ENCODE measurements at places on chromosomes 7 and 10.

DNA sequence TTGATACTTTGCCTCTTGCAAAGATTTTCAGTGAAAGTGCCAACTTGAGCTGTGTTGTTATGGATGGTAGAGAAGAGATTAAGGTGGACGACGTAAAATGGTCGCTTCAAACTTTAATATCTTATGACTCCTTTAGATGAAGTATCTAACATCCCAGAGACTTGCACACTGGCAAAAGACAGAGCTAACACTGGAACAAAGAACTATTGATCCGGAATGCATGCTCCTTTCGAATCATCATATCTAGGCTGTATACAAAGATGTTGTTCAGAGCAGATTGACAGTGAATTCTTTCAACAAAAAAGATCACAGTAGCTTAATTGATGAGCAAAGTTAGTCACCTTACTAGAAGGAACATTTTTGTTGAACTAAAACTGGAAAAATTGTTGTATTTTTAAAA, 592.7 kb downstream of the NXPH1 start:
- no peak for DNase-seq

DNA sequence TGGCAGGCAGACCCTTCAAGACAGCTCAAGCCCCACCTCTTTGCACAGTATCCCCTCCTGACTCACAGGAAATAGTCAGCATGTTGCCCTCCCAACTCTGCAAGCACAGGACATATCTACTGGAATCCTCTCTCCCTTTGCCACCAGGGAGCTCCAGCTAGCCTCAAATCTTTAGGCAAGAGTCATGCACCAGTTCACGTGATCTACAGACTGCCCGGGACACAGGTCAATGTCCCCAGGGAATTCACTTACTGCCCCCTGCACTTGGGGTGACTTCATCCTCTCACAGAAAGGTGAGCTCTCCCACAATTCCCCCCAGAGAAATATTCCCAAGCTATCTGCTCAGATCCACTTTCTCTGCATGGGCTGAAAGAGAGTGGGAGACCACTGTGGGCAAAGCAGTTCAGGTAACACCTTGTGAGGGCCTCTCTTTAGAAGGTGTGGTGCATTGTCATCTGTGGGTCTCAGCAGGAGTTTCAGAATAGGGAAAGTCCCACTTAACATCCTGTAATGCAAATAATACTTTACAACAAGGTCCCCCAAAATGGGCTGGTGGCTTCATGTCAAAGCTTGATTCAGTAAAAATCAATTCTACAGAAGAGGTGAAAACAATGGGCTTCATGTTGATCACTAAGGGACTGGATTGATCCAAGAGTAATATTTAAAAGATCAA, 129.9 kb downstream of the NOC3L start:
- DNase-seq, result no peak

- no peak for DNase-seq
Measured at GRCh38 chr7:121510302-121510701, 114.2 kb upstream of the FAM3C start.

- no peak for DNase-seq
Measured at GRCh38 chr7:22629056-22629455, 97.9 kb upstream of the IL6 start.

DNA sequence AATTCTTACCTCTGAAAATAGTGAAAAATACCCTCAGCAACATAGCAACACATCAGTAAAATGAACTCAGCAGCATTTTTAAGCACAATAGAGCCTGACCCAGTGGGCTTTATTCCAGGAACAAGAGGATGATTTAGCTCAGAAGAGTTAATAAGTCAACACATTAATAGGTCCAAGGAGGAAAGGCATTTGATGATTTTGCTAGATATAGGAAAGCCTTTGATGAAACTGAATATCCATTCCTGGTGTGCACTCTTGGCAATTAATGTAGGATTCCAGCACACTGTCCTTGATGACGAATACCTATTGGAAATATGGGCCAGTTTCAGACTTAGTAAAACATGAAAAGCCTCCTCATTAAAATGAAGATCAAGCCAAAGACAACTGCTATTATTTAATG, 42.5 kb downstream of the RASGEF1A start:
- no peak for DNase-seq

GRCh38 chr10:47314416-47314970, 7.8 kb upstream of the GDF2 start:
- DNase-seq, result no peak

DNA sequence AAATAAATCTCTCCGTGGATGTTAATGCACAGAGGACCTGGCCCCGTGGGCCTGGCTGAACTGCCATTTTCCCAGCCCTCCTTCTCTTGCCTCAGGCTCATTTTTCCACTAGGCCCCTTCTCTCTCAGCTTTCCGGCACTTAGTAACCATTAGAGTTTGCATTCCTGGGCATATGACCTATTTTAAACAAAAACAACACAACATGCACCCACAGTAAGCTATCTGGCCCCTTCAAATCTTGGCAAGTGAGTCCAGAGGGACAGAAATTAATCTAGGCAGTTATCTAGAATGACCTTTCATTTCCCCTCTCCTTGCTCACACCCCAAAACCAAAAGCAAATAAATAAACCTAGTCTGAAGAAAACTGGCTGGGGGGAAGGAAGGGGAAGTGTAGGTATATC, 11.7 kb downstream of the FBXW4 start:
- no peak for DNase-seq

DNA sequence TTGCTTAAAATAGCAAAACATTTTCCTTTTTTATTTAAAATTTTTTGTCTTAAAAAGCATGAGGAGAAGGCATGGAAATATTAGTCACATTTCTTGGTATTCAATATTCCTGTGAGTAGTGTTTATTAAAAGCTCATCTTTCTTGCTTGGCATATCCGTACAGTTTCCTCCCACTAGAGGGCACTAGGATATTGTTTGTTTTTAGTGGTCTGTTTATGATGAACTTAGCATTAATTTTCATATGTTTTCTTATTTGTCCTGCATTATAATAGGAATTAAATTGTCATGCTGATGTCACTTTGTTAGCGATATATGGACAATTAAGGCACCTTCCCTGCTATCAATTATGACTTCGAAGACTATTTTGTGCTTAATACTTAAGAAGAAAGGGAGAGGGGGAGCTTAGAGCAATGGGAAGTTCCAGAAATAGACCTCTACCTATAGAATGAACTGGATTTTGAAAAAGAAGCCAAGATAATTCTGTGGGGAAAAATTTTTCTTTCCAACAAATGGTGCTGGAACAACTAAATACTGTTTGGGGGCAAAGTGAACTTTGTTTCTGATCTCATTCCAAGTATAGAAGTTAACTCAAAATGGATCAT, 91.0 kb upstream of the STRIP2 start:
- DNase-seq, result peak; percentile 41

DNA sequence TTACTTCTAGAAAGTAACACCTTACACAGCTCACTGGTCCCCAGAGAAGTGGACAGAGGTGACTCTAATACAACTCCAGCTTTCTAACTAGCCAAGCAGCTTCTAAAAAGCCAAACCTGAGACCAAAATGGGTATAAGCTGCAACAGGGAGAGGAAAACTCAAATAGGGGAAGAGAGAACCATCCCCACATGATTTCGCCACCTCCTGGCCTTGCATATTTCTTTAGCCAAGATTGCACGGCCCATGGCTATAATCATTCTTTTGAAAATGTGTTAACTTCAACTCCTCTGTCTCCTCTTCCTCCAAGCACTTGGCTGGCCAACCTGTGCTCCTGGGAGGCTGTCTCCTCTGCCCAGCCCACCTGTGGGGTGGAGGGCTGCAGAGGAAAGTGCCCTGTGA, 28.7 kb downstream of the NUP42 start:
- DNase-seq, result no peak

DNA sequence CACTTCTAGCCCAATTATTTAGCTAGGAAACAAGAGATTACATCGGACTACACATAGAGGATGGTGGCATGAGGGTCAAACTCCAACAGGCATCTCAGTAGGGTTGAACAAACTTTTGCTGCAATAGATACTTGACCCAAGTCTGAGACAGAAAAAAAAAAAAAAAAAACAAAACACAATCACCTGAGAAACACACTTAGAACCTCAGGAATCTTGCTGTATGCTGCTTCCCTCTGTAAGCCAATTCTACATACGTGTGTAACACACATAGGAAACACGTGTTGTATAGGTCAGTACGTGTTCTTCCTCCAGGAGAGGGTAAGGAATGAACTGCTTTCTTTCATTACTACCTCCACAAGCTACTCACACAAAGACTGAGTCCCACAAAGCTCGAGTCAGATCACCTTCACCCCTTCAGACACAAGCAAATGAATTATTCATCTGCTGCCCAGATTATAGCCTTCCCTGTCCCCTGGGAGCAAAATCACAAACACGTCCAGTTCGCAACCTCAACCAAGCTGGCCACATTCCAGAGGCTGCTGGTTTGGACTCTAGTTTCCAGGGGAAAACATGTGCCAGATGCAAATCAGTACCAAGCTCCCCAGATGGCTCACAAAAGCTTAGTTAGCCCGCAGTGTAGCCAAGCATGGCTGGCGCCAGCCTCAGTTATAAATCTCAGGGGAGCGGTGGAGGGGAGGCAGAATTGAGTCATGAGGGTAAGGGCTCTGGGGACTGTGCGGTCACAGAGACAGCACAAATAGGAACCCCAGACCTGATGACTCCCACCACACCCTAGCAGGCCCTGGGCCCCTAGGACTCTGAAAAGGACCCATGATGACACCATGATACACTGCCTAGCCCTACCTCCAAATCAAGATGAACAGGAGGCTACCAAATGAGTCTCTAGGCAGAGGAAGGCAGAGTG, 15.1 kb downstream of the PSAP start:
- no peak for DNase-seq

DNA sequence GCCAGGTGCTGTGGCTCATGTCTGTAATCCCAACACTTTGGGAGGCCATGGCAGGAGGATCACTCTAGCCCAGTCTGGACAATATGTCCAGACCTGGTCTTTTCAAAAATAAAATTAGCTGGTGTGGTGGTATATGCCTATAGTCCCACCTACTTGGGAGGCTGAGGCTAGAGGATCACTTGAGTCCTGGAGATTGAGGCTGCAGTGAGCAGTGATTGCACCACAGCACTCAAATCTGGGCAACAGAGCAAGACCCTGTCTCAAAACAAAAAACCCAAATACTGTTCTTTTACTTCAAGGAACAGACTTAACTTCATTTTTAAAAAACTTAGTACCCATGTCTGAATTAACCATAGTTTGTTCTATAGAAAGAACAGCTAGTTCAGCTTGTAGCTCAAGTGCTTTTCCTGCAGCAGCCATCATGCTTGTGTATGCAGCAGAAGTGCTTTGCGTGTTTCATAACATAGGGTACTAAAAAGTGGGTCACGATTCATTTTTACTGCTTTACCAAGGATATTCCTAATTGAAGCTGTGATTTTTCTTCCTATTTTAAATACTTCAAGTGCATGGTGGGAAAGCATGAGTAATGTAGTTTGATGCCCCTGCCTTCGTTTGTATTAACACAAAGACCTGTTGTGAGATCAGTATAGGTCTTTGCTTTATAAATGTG, 5.9 kb downstream of the EIF4H start:
- no peak for DNase-seq

GRCh38 chr7:155971180-155971770, 159.0 kb upstream of the SHH start:
- DNase-seq, result no peak

GRCh38 chr7:16471933-16472332, 6.4 kb upstream of the SOSTDC1 start:
- no peak for DNase-seq

DNA sequence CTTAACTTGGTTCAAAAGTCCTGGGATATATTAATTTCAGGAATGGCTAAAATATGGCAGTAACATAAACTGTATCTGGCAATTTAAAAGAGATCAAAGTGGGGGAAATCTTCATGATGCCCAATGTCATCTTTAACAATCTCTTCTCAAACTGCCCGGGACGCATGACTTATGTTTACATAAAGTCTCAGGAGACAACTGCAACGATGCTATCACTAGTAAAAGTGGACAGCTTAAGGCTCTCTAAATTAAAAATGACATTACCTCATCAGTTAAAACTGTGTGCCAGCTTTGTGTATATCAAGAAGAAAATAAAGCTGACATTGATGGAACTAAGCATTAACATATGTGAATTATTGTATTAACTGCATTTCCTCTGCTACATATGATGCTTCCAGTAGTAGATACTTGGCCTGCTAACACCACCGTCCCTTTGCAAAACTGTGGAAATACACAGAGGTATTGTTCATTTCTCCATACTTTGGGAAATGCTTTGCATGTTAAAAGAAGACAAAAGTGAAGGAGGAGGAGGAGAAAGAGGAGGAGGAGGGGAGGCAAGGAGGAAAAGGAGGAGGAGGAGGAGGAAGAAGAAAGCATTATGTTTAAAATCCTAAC, 62.4 kb downstream of the NRP1 start:
- no peak for DNase-seq

DNA sequence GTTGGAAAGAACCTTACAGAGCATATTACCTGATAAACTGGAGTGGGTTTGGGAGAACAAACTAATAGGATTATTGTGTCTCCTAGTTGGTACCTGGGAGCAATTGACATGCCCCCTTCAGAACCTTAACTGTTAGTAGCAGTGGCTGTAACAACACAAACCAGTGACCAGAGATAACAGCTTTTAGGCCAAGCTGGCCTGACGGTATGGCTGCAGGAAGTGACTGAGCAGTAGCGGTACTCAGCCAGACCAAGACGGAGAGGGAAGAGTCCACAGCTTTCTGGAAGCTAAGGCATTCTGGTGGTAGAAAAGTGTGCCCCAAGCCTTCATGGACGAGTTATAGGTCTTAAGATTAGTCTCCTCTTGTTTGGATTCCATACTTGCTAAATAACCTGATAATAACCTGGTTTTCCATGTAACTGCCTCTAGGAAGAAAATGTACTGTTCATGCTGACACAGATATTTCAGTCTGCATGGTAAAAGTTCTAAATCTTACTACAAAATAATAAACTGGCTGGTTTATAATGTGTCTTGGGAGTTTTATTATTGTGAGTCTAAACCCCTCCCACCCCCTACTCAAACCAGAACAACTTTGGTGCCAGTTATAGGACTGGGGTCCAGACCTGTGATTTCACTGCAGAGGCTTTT, 11.3 kb downstream of the NOLC1 start:
- DNase-seq, result no peak

- DNase-seq, result no peak
Measured at GRCh38 chr7:123681561-123681960, 25.9 kb downstream of the LMOD2 start.

GRCh38 chr7:2076649-2077064, 156.1 kb downstream of the MAD1L1 start:
- no peak for DNase-seq

DNA sequence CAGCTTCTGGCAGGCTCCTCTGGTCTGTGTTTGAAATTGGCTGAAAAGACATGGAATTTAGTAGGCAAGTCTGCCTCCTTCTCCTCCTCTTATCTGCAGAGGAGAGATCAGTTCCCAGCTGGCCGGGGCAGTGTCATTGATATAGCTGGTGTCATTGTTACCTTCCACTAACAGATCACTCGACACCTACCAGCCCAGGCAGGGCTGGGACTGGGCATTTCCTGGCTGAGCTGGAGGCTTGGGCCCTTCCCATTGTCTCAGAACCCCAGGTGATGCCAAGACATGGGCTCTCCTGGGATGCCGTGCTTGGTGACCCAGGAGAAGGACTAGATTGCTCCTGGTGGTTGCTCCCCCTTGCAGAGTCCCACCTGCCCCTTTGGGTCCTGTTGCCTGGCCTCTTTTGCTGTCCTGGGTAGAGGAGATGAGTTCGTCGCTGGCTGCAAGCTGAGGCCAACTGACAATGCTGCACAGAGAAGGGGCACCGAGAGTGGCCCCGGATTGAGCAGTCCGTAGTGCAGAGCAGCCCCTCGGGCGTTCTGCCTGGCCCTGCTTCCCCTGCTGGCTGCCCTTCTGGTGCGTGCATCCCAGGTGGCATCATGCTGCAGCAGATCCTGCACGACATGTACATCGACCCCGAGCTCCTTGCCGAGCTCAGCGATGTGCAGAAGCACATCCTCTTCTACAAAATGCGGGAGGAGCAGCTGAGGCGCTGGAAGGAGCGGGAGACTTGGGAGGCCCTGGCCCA, at the start of gene SH2D4B:
Gene SH2D4B (plus strand): TSS at position 167 of the 745 bp plus-strand sequence. CDS start 430 bp downstream, at position 597.
- DNase-seq, result no peak

Data from kidney capillary endothelial cell (primary cell).